NCI-H146 (cell line): ENCODE measurements at places on chromosomes 12 and 14.

GRCh38 chr14:30345511-30345910, 213.4 kb upstream of the G2E3 start:
- no peak for DNase-seq

GRCh38 chr12:80593766-80594165, 113.7 kb upstream of the MYF6 start:
- DNase-seq: no peak

DNA sequence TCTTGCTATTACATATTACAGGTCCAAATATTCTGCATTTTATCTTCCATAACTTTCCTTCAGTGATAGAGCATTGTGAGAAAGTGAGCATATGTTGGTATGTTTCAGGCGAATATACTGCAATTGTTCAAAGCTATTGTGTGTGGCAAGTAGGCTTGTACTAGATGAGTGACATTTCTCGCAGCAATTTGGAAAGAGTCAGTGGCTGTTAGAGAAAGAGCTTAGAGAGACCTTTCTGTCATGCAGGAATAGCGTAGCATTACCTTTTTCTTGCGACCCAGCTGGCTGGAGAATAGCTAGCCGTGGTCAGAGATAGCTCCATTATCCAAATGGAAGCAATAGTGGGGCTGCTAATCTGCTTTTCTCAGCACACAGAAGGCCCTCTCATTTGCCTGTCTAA, 678.5 kb upstream of the FOXG1 start:
- DNase-seq: peak; percentile 18

- no peak for DNase-seq
Observed at GRCh38 chr12:50677858-50678257, 86.0 kb upstream of the ATF1 start.

DNA sequence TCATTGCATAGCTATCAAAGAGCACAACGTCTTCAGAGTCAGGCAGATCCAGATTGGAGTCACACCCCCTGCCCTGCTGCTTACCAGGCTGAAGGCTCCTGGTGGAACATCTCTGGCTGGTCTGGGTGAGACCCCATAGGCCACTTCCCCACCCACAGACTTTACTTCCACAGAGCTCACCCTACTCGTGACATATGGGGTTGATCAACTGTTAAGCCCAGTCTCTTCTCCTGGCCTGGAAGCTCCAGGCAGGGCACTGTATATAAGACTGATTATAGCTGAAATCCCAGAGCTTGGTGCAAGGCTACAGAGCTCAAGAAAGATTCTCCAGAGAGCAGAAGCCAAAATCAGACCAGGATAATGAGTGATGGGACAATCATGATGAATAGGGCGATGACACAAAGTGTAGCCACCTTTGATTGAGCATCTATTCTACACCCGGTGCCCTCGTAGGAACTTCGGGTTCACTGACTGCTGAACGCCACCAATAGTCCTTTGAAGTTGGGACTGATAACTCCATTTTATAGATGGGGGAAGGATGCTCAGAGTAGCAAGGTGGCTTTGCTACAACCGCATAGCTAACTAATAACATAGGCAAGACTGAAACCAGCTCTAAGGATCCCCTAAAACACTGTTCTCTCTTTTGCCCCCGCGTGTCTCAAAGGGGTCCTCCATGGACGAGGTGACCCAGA, 287.8 kb downstream of the BCL11B start:
- no peak for DNase-seq
